ENCODE measurements at places on chromosomes 5 and 9. TPM values are rescaled to one million over a fixed set of nuclear protein-coding genes. Genes with fewer than 3 reads are reported as not detected.

DNA sequence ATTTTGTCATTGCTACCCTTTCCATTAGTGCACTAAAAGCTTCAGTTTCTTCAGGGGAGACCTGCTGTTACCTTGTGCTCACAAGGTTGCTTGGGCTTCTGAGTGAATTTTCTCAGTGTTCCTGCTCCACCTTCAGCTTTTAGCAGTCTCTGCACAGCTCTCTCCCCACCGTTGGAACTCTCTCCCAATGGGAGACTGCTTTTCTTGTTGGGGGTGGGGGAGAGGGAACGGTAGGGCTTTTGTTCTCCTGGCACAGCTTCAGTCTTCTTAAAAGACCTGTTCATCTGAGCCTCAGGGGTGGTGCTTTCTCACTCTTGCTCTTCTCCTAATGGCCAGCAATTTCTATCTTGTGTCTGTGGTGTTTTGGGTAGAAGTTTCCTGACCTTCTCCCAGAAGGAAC, 915.7 kb downstream of the EFNA5 start:
- no peak for DNase-seq
- H3K4me3 ChIP-seq, result no peak overlapping the region
- no peaks in the 10 kb centered on the region for H3K36me3 ChIP-seq
- H3K27ac ChIP-seq, result no peak overlapping the region

DNA sequence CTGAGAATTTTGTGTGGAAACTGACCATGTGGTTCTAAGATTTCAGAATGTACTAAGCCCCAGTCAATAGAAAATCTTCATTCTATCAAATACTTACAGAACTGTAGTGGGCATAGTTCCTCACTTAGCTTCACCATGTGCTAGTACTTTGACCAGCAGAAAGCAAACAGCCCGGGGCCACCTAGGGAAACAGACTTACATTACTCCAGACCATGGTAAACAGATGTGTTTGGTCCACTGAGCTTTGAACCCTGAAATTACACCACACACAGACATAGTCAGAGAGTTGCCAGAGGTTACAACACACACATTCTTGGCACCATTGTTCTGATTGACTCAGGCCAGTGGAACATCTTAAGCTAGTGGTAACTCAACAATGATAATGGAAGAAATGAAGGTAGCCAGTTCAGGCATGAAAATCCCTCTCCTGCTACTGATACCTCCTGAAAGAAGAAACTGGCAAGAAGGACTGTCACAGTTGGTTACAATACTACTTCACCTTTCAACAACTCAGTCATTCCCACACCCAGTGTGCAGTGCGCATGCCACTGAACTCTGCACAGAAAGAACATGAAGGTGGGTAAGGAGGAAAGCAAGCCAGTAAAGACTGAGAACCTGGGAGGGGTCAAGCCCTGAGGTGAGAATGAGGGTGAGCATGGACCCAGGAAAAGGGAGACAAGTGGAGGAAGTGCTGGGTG, 18.7 kb upstream of the LECT2 start:
- no peaks in the 10 kb centered on the region for H3K36me3 ChIP-seq
- no peaks in the 10 kb centered on the region for H3K4me1 ChIP-seq

- H3K36me3 ChIP-seq, result no peaks in the 10 kb centered on the region
- no peaks in the 10 kb centered on the region for H3K27me3 ChIP-seq
- no peak overlapping the region for H3K4me3 ChIP-seq
- no peak for DNase-seq
Measured at GRCh38 chr9:12884736-12885395, 110.0 kb downstream of the LURAP1L start.

DNA sequence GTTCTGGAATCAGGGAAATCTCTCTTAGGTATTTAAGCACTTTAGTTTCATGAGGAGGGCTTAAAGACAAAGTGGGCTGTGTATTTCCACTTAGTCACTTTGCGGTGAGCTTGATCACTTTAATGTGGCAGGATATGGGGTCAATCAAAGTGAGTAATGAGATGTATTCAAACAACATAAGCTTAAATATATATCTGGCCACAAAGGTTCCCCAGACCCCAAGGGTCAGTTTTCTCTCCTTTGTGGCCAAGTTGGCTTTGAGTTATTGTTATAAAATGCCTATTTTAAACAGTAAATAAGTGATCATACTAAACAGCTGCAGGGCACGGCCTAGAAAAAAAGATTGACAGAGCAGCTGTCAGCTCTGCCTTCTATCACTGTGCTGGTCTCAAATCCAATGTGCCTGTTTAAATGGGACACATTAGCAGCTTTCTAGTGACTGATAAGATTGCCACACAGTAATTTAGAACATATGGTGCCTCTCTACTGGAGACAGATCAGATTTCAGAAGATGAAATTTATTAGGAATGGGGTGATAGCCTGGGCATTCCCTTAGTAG, 363.9 kb downstream of the AGTPBP1 start:
- no peak for DNase-seq
- H3K4me3 ChIP-seq, result no peak overlapping the region
- no peak overlapping the region for H3K27ac ChIP-seq
- H3K36me3 ChIP-seq, result no peaks in the 10 kb centered on the region
- H3K4me1 ChIP-seq, result no peaks in the 10 kb centered on the region

DNA sequence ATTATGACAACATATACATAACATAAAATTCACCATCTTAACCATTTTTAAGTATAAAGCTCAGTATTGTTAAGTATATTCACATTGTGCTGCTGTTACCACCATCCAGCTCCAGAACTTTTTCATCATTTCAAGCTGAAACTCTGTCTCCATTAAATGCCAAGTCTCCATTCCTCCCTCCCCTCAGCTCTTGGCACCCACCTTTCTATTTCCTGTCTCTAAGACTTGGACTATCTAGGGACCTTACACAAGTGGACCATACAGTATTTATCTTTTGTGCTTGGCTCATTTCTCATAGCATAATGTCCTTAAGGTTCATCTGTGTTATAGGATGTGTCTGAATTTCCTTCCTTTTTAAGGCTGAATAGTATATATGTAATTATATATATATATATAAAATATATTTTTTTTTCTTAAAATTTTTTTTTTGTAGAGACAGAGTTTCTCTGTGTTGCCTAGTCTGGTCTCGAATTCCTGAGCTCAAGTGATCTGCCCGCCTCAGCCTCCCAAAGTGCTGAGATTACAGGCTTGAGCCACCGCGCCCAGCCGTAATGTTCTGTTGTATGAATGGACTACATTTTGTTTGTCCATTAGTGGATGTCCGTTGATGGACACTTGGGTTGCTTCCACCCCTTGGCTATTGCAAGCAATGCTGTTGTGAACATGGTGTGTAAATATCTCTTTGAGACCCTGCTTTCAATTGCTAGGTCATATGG, 72.3 kb downstream of the EHMT1 start:
- H3K27ac ChIP-seq, result no peak overlapping the region
- no peaks in the 10 kb centered on the region for H3K36me3 ChIP-seq
- DNase-seq, result no peak
- no peaks in the 10 kb centered on the region for H3K27me3 ChIP-seq
- no peak overlapping the region for H3K4me3 ChIP-seq

DNA sequence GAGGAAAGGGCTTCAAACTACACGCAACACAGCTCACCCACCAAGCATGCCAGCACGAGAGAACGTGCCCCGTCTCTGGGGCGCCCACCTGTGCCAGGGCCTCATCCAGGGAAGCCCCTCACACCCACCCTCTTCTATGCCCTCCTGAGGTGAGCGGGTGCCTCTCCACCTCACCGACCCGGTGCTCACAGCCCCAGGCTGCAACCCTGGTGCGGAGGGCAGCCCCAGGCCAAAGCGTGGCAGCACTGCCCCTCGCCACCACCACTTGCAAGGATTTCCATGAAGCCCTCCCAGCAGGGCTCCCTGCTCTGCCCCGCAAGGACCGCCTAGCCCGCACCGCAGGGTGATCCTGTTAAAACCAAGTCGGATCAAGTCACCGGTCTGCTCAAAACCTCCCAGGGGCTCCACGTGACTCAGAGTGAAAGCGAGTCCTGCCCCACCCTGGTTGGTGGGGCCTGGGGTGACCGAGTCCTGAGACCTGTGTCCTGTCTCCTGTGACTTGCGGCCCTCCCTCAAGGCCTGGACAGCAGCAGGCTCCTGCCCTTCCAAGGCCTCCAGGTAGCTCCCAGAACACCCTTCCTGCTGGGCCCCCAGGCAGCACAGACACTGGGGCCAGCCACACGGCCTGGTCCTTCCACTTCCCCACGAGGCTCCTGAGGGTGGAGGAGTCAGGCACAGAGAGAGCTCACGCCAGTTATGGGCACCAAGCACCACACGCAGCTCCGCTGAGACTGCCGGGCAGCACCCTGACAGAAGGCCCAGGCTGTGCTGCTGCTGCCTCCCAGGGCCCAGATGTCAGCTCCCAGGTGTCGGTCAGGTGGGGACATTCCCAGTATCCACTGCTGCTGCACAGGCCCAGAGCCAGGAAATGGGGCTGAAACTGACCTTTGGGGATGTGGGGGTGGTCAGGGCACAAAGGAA, 12.7 kb downstream of the BRD3 start:
- no peak overlapping the region for H3K4me3 ChIP-seq
- peak; percentile 44 for DNase-seq
- peak overlapping the region; percentile 68 for H3K27ac ChIP-seq
- peaks cover 30% of the 10 kb centered on the region for H3K36me3 ChIP-seq
- no peaks in the 10 kb centered on the region for H3K27me3 ChIP-seq

DNA sequence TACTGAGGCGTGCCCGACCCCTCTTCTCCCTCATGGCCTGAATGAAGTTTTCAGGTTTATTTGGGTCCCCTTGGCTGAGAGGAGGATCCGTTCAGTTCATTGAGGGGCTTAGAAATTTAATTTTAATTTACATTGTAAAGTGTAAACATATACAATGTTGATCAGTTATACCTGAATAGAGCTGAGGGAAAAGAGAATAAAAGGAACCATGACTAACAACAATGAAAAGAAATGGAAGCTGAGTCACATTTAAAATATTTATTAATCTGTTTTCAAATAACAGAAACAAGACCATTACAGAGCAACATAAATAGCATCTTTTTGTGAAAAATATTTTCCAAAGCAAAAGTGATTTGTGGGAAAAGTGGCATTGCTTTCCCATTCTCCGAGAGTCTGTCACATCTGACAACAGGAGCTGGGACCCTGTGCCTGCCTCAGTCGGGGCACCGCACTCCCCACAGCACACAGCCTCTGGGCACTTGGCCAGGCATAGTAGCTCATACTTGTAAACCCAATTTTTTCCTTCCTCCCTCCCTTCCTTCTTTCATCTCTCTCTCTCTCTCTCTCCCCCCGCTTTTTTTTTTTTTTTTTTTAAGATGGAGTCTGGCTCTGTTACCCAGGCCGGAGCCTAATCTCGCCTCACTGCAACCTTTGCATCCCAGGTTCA, 28.7 kb downstream of the PROP1 start:
- H3K27me3 ChIP-seq, result no peaks in the 10 kb centered on the region
- H3K27ac ChIP-seq, result no peak overlapping the region
- no peaks in the 10 kb centered on the region for H3K36me3 ChIP-seq
- no peak for DNase-seq
- no peaks in the 10 kb centered on the region for H3K4me1 ChIP-seq
- H3K4me3 ChIP-seq, result no peak overlapping the region

GRCh38 chr5:61719124-61719523, 387.1 kb downstream of the ZSWIM6 start:
- H3K4me3 ChIP-seq, result no peak overlapping the region
- no peaks in the 10 kb centered on the region for H3K27me3 ChIP-seq
- DNase-seq, result no peak

GRCh38 chr5:165834891-165835290, 2329.5 kb downstream of the MAT2B start:
- DNase-seq, result no peak
- no peaks in the 10 kb centered on the region for H3K36me3 ChIP-seq
- H3K27me3 ChIP-seq, result no peaks in the 10 kb centered on the region
- H3K27ac ChIP-seq, result no peak overlapping the region

- H3K4me3 ChIP-seq, result no peak overlapping the region
- no peaks in the 10 kb centered on the region for H3K27me3 ChIP-seq
- no peak for DNase-seq
- H3K4me1 ChIP-seq, result no peaks in the 10 kb centered on the region
Measured at GRCh38 chr5:131246504-131246903, 17.3 kb upstream of the CDC42SE2 start.

DNA sequence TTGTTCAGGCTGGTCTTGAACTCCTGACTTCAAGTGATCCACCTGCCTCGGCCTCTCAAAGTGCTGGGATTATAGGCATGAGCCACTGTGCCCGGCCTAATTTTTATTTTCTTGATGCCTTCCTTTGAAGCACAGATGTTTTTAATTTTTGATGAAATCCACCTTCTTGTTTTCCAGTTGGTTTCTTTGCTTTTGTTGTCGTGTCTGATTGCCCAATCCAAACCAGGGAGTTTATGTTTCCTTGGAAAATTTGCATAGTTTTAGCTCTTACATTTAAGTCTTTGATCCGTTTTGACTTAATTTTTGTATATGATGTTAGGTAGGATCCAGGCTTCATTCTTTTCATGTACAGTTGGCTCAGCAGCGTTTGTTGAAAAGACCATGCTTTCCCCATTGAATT, 15.2 kb downstream of the EHMT1 start:
- peaks cover 17% of the 10 kb centered on the region for H3K4me1 ChIP-seq
- DNase-seq, result no peak
- no peaks in the 10 kb centered on the region for H3K27me3 ChIP-seq
- H3K36me3 ChIP-seq, result no peaks in the 10 kb centered on the region

DNA sequence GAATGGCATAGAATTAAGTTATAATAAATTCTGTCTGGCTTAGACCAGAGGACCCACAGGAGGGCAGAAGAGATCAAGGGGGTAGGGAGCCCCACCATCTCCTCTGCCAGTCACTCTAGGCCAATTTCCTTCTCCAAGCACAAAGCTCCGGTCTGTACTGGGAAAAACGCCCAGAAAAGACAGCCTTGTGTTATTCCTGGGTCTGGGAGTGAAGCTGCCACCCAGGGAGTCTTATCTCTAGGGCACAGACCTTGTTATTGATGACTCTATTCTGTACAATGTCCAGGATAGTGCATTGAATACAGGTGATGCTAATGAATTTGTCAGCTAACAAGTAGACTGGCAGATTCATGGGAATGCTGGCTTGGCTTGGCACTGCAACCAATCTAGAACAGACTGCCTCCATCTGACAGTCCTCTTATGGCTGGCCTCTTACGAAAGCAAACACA, 60.7 kb downstream of the MED27 start:
- no peaks in the 10 kb centered on the region for H3K27me3 ChIP-seq
- DNase-seq, result no peak
- peaks cover 3% of the 10 kb centered on the region for H3K36me3 ChIP-seq
- no peak overlapping the region for H3K27ac ChIP-seq
- H3K4me1 ChIP-seq, result no peaks in the 10 kb centered on the region

DNA sequence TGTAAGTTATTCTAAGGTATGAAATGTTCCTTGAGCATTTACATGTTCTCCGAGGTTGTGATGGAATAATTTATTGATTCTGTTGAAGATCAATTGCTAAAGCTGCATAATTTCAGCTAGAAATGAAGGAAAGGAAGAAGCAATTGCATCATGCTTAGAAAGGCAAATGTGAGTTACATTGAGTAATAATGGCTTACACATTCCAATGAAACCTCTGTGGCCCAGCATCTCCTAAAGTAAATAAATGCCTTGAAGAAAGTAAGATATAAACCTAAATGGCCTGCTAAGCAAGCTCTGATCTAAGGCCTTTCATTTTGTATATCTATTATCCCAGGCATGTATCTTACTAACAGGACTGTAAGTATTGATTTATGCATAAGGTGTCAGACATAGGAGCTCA, 677.3 kb upstream of the RGMB start:
- no peaks in the 10 kb centered on the region for H3K27me3 ChIP-seq
- H3K4me3 ChIP-seq, result no peak overlapping the region
- no peak for DNase-seq

IGFBPL1 gene
- not detected for total RNA-seq

MPDZ gene
- total RNA-seq, result 54.3 TPM

PRR16 gene
- 10.3 TPM for total RNA-seq

SUSD3 gene
- not detected for total RNA-seq

IL13 gene
- not detected for total RNA-seq

IL5 gene
- not detected for total RNA-seq

GRIA1 gene
- total RNA-seq, result 0.29 TPM

NNT gene
- 10.5 TPM for total RNA-seq

All from stomach (tissue), 19 donors.